ENCODE measurements at places on chromosomes 12 and 14. TPM values are rescaled to one million over a fixed set of nuclear protein-coding genes. Genes with fewer than 3 reads are reported as not detected.

KCNA5 gene
- total RNA-seq = not detected

SDR9C7 gene
- not detected for total RNA-seq

HIGD1C gene
- not detected for total RNA-seq

MYF5 gene
- not detected for total RNA-seq

CLEC12A gene
- 0.37 TPM for total RNA-seq

KIAA0586 gene
- 29.1 TPM for total RNA-seq
